ENCODE measurements at places on chromosomes 2 and 18.
A peak's percentile ranks its signal among the peaks of the same experiment; 100 is the strongest.

- DNase-seq: peak; percentile 29
These were observed 693.9 kb downstream of the SATB2 start for GRCh38 chr2:198763793-198764192.

DNA sequence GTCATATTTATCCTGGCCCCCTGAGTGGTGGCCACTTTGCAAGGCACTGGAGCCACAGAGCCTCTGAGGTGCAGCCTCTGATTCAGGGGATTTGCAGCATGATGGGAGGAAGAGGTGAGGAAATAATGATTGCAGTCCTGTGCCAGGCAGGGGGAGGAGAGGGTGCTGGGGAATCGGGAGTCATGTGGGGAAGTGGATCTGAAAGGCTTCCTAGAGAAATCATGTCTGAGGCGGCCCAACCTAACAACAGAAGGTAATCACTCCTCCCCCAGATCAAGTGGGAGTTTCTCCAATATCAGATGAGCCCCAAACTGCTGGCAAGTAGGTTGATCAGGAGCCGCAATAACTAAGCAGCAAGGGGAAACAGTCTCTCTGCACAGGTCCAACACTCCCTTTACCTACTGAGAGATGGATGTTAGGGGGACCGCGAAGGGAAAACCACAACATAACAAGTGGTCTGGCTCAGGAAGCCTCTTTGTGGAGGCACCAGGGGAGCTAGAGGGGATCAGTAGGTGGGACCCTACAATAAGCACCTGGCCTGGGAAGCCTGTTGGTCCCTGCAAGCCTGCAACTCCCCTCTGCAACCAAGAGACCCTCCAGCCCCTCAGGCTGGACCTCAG lies 71.8 kb upstream of the NPAS2 start:
- no peak for DNase-seq

DNA sequence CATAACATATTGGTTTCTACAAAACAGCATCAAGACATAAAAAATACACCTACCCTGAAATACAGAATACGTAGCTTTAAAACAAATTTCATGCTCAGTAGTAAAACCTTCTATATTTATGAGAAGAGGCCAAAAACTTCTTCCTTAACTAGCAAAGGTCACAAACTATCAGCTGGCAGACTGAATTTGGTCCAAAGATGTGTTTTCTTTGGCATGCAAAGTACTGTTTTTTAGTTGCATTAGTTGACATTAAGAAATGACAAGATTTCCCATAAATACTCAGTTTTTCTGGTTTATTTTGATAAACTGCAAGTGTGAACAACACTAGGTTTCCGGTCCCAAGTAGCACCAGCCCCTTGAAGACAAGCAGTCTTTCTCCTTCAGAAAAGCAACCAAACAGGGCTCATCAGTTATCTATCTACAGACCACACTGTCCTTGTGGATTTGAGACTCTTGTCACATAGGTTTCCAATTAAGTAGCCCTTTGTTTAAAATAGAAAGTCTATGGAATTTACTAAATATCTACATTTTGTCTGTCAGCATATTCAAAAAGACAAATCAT lies 35.6 kb downstream of the SLC25A12 start:
- peak; percentile 36 for DNase-seq

DNA sequence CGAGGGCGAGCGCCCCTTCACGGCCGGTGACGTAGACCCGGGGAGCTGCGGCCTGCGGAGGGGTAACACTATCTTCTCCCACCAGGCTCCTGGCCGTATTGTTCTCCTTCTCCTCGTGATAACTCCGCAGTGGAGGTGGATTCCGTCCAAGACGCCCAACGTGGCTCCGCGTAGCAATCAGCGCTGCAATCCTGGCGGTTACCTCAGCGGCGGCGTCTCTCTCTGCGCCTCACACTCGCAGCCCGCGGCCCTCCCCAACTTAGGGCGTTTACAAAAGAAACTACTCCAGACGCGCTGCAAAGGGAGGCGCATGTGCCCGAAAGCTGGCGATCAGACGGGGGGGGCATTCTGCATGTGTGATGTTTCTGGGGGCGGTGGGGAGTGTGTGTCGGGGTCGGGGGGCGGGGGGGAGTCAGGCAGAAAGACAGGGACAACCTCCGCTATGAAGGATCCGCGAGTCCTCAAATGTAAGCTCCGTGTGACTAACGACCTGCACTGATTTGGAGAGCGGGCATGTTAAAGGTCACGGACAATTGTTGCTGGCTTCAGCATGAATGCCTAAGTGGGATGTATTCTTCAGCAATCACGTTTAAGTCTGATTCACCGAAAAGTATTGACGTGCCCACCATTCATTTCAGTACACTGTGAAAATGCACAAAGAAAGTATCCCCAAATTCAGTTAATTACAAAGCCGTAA lies 1.3 kb upstream of the ZNF516 start:
- DNase-seq: no peak

DNA sequence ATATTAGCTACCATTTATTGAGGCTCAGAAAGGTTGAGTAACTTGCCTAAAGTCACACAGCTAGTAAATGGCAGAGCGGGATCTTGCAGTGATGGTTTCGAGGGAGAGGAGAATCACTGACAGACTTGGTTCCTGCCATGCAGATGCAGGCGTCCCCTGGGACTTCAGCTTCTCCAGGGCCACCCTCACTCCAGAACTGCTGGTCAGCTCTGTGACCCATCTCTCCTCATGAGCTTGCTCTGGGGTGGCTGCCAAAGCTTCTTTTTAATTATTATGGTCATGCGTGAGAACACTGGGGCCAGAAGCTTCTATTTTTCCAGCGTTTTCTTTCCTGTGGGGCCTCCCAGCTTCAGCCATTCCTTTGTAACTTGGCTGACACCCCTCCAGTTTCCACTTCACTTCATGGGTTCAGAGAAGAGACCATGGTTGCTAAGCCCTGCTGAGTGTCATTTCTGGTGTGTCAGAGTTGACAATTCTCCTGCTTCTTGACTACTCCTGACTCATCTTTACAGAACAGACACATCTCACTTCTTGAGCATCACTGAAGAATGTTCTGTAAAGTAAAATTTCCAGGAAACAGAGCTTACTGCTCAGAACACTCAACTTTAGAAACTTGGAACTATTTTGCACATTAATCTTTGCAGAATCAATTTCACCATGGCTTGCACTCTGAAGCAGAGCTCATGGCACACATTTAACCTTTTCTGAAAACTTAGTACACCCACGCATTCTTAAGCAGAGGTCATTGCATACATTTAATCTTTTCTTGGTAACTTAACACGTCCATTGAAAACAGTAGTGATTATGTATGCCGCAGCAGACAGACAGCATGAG lies 70.4 kb downstream of the IL1R2 start:
- peak; percentile 78 for DNase-seq

GRCh38 chr2:136308611-136309010 lies 190.7 kb upstream of the CXCR4 start:
- DNase-seq: no peak
